Stimulated activated naive CD8-positive, alpha-beta T cell treated with anti-CD3 and anti-CD28 coated beads, Interleukin-15, amount 100 ng/mL, for 72 hours (primary cell): ENCODE measurements at places on chromosomes 11 and 22.
A peak's percentile ranks its signal among the peaks of the same experiment; 100 is the strongest.

- DNase-seq = no peak
Observed at GRCh38 chr22:35563211-35563610, 22.6 kb downstream of the RASD2 start.

DNA sequence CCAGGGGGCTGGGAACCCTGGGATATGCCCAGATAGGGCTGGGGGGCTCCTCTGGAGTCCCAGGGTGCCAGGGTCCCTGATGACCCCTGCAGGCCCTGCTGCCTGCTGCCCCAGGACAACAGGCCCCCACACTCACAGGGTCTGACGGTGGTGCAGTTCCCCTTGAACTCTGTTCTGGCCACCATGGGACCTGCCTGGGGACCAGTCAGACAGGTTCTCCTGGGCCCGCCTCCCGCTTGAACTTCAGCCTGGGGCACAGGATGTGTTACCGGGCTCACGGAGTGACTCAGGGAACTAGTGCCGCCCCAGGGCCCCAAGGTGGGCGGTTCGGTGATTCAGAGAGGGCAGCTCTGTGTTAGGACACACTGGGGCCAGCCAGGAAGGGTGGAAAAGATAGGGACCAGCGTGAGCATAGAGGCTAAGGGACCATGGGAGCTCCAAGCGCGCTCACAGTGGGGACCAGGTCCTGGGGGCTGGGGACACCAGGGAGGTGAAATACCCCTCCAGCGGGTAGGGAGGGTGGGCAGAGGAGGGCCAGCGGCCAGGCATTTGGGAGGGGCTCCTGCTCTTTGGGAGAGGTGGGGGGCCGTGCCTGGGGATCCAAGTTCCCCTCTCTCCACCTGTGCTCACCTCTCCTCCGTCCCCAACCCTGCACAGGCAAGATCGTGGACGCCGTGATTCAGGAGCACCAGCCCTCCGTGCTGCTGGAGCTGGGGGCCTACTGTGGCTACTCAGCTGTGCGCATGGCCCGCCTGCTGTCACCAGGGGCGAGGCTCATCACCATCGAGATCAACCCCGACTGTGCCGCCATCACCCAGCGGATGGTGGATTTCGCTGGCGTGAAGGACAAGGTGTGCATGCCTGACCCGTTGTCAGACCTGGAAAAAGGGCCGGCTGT lies 21.5 kb upstream of the TXNRD2 start:
- no peak for DNase-seq

GRCh38 chr11:17063171-17064002 lies 14.1 kb downstream of the RPS13 start:
- DNase-seq = peak; percentile 58

- DNase-seq = no peak
Observed at GRCh38 chr11:59901306-59901705, 22.7 kb downstream of the OOSP3 start.

DNA sequence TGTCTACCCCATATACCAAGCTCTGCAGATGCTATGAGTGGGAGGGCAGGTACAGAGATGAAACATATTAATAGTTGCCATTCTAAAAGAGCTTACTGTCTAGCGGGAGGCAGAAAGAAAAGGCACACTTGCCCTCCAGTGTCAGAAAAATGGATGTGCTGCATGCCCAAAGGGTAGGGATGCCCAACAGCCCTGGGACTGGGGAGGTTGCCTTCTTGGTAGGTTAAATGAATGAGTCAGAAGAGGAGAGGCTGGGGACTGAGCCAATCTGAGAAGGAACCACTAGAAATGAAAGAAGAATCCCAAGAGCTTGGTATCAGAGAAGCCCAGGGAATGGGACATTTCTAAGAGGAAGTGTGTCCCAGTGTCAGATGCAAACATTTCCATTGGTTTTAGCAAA lies 1.2 kb downstream of the BIRC3 start:
- DNase-seq = peak; percentile 53
